ENCODE measurements at places on chromosomes 7 and 10.
A peak's percentile ranks its signal among the peaks of the same experiment; 100 is the strongest.

DNA sequence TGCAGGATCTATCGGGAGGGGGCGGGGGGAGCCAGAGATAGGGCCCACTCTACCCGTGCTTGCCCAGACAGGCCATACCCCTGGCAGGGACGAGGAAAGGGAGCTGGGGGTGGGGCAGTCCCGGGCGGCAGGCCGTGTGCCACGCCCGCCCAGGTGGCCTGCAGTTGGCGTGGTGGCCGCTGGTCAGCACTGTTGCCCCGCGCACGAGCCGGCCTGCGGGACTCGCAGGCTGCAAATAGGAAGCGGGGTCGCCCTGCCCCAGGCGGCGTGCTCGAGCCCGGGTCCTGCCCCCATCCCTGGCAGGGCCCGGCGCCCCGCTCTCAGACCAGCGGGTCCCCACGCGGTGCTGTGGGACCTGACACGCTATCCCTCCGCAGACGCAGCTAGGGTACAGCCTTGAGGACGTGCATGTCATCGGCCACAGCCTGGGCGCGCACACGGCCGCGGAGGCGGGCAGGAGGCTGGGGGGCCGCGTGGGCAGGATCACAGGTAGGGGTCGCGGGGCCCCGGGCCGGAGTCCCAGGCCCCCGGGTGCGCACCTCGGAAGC lies 6.7 kb downstream of the PNLIPRP2 start:
- no peak for DNase-seq

DNA sequence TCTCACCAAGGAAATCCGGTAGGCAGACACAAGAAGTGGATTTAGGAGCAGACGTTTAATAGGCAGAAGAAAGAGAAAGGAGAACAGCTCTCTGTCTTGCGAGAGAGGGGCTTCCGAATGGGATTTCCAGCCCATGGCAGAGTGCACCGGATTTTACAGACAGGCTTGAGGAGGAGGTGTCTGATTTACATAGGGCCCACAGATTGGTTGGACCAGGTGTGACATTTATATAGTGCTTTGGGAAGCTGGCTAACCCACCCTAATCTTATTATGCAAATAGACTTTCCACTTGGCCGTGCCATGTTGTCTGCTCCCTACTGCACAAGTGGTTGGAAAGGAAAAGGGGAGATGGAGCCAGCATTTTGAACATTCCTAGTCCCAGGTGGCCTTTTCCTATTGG lies 57.8 kb downstream of the ANKMY2 start:
- DNase-seq = no peak

- DNase-seq = no peak
These were observed 339.2 kb downstream of the CALN1 start for GRCh38 chr7:72072901-72073300.

DNA sequence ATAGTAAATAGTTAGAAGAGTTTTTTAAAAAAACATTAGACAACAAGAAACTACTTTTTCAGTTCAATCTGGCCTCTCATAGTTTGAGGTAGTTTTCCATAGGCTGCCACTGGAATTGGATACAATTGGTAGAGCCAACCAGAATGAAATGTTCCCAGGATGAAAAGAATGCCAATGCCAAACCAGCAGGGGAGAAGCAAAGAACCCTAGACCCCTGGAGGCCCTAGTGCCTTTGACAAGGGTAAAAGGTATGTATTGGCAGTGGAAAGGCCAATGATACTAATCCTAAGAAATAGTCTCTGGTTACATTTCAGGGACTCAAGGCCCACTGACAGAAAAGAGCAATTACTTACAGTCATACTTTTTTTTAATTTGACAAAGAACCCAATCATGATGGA lies 77.4 kb upstream of the SEM1 start:
- DNase-seq = no peak

GRCh38 chr10:114767986-114768821 lies 53.4 kb upstream of the FHIP2A start:
- DNase-seq = no peak

DNA sequence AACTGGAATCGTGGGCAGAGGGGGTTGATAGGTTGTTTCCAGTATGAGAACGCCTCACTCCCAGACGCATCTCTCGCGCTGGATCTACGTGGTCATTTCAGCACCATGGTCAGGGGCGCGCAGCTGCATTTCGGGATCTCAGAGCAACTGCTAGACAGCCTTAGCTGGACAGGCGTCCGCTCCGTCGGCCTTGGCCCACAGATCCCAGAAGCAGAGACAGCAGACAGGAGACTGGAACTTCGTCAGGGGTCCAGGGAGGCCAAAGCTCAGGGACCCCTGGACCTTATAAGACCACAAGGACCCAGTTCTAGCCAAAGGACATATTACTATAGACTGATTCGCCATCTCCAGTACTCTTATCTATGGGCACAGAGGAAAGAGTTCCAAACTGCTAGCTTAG lies 5.3 kb downstream of the NEUROG3 start:
- no peak for DNase-seq

DNA sequence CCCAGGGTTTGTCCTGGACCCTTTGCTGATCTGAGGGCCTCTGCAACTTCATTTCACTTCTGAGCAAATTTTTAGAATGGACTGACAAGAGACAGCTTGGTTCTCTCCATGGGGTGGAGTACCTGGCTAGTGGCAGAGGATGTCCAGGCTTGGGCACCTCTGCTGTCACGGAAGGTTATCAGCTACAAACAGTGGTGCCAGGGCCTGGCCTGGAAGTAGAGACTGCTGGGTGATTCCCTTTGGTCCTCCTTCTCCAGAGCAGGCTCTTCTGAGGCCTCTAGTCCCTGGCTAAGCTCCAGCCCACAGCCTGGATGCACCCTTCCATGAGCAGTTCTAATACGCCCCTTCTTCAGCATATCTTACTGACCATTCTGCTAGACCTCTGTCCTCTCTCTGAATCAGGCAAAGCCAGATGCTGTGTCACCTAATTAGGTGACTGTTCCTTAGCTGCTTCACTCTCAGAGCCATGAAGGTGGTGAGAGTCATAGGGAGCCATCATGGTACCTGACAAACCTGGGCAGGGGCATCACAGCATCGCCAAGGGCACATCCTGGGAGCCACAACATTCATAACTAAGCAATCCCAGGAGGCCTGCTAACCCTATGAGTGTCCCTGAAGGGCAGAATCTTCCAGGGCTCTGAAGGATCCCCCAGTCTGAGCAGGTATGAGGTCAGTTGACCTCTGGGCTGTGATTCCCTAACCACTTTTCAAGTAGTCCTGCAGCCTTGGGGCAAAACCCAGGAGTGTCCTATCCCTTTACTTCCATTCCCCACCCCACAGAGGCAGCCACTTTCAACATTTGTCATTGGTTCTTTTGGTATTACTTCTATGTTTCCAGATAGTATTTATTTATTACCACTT lies 4.0 kb downstream of the ARHGAP22 start:
- no peak for DNase-seq

DNA sequence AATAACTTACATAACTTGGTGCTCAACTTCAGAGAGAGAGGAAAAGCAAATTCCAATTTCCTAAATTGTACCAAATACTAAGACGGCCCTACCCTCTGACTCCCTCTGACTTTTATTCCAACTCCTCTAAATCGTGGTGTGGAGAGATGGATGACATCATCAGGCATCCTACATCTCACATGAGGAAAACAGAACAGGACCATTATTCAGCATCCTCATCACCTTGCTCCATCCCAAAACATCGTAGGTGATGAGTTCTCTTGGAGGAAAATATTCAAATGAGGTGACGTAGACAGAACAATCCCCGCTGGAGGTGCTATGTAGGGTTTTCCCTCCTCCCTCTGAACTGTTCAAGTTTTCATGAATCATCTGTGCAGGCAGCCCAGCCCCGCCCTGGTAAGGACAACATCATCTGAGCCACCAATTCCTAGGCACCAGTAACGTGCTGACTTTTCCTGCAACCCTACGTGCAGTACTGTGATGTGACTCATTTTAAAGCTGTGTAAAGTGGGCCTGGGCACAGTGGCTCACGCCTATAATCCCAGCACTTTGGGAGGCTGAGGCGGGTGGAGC lies 167.2 kb downstream of the CALN1 start:
- no peak for DNase-seq

DNA sequence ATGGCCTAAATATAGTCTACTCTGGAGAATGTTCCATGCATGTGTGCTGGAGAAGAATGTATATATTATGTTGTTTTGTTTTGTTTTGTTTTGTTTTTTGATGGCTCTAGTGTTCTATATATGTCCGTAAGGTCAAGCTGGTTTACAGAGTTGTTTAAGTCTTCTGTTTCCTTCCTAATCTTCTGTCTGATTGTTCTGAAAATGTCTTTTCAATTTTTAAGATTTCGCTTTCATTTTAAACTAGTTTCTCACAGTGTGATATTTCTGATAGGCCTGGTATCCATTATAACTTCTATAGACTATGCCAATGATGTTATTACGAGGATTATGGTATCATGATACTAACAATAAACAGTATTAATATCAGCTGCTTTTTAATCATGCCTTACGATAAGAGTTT lies 1126.3 kb upstream of the SORCS1 start:
- DNase-seq = no peak

DNA sequence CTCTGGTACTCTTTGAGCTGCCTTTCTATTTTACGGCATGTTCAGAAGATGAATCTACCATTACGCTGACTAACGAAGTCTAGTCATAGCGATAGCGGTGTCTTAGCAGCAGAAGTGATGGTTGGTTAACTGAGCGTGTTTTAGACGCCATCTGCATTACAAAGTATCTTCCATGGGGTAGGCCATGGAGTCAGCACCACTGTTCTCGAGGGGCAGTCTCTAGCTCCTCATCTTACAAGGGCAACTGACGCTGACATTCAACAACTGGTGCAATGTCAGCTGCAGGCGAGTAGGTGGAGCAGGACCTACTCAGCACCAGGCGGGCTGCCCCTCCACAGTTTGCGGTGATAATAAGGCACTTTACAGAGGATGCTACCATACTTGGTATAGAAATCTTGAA lies 88.7 kb downstream of the ADARB2 start:
- DNase-seq = no peak

DNA sequence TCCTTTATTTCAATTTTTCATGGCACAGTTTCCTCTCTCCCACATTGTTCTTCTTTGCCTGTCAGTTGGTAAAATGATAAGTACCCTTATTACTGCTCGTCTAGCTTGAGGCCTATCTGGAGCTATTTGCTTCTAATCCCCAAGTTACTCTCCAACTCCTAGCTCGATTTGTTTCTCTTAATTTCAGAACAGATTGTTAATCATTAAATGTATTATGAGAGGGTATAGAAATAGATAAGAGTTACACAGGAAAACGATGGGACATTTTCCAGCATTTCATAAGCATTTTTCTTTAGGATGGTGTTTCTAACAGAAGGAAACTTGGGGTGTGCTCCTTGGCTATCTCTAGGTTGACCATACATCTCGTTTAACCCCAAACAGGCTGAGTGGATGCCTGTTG lies 540.5 kb upstream of the FZD8 start:
- DNase-seq = no peak

GRCh38 chr10:27223964-27224363 lies 16.6 kb downstream of the ACBD5 start:
- DNase-seq = peak; percentile 21

DNA sequence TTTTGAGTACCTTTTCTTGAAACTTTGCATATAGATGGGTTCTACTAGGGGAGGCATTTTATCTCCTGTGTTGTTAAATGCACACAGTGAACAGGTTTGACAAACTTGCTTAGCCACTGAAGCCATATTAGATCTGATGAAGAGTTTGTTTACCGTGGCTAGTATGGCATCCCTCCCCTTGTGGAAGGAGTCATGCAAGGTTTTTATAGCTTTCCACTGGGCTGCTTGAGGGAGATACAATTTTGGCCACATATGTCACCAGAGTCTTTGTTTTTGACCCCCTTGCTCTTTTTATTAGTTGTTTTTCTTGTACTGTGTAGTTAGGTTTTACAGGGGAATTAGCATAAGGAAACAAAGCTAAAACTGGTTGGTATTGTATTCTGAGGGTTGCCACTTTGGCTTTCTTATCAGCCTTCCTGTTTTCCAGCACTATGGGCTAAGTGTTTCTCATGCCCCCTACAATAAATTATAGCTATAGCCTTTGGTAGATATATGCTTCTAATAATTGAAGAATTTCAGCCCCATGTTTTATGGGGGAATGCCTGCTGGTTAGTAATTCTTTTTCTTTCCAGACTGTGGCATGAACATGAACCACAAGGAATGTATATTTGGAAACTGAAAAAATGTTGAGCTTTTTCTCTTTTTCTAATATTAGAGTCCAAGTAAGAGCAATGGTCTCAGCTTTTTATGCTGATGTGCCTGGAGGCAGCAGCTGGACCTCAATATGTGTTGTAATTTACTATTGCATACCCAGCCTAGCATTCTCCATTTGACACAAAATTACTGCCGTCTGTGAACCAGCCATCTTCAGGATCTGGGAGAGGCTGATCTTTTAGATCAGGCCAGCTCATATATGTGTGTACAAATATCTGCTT lies 18.4 kb upstream of the STEAP2 start:
- DNase-seq = no peak

DNA sequence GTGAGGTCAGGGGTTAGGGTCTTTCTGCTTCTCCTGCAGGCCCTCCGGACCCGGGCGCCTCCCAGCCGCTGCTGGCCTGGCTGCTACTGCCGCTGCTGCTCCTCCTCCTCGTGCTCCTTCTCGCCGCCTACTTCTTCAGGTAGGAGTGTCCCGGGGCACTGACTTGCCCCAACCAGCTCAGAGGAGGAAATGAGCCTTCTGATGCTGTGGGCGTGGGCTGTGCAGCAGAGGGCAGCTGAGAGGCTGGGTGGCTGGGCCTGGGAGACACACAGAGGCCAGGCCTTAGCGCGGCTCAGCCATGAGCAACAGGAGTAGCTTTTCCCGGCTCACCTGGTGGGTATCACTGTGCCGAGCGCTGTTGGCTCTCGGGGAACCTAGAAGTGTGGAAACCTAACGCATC lies 78.9 kb downstream of the MKI67 start:
- peak; percentile 68 for DNase-seq

DNA sequence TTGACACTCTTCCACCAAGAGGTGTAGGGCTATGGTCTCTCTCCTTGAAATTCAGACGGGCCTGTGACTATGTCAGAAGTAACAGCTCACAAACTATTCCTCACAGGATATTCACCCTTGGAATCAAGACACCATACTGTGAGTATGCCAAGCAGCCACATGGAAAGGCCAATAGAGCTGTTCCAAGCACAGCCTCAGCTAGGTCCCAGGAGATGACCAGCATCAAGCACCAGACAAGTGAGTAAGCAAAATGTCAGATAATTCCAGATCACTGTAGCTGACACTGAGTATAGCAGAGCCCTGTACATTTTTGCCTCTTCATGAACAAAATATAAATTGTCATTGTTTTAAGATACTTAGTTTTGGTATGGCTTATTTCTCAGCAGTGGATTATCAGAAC lies 88.1 kb upstream of the KCND2 start:
- no peak for DNase-seq

- DNase-seq = no peak
These were observed 42.8 kb downstream of the RBM20 start for GRCh38 chr10:110686949-110687348.

DNA sequence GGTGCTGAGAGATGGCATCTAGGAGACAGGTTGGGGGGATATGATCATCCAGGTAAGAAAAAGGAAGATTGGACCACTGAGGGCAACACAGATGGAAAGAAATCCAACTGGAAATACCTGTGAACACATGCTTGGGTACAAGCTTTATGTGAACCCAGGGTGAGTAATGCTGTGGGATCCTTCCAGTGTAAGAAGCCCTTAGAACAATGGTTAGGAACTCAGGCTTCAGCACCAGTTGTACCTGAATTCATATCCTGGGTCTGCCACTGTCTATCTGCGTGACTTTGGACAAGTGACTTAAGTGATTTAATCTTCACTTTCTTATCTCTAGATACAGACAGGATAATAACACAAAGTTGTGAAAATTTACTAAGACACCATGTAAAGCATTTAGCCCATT lies 131.0 kb downstream of the ST7 start:
- no peak for DNase-seq

- no peak for DNase-seq
These were observed 43.4 kb downstream of the SH3PXD2A start for GRCh38 chr10:103812004-103812403.

Measured in activated CD4-positive, CD25-positive, alpha-beta regulatory T cell treated with anti-CD3 and anti-CD28 coated beads, Interleukin-2, amount 50 U/mL, for 16 hours (primary cell).